Glutamatergic neuron (in vitro differentiated cells): ENCODE measurements at places on chromosomes 4 and X.

DNA sequence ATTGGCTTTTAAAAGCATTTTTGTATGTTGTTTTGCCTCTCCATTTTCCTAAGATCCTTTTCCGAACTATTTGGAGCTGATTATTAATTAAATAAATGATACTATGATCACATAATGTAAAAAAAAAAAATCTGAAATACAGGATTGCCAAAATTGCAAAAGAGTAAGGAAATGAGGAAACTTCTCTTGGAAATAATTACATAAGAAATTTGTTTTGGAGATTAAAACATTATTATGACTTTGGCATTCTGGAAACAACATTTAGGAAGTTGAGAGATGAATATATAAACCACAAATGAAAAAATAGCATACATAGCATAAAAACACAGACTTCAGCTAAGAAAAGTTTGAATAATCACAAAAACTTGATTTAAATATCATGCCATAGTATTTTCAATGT lies 33.5 kb downstream of the PF4 start:
- H3K4me3 ChIP-seq = no peak overlapping the region
- no peak for DNase-seq
- H3K4me1 ChIP-seq = peaks cover 21% of the 10 kb centered on the region
- H3K36me3 ChIP-seq = no peaks in the 10 kb centered on the region

DNA sequence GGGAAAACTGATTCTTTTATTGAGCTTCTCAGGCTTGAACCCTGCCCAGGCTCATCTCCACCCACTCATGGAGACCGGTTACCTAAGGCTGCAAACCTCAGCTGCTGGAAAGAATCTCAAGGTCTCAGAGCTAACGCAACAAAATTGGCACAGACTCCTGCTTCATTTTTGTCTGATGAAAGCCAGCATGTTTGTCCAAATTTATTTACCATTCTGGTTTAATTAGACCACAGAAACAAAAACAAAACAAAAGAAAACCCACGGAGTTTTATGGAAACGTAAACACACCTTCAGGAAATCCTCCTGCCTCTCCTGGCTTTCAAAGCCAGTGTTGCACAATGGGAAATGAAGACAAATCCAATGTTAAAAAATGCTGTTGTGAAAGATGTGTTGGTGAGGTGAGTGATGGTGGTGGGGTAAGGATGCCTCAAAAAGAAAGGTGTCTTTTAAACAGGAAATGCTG lies 56.4 kb upstream of the PDLIM3 start:
- H3K27ac ChIP-seq = no peak overlapping the region
- H3K27me3 ChIP-seq = peaks cover 6% of the 10 kb centered on the region
- no peak overlapping the region for H3K4me3 ChIP-seq
- H3K36me3 ChIP-seq = no peaks in the 10 kb centered on the region
- no peak for DNase-seq

- H3K27me3 ChIP-seq = no peaks in the 10 kb centered on the region
- H3K4me3 ChIP-seq = no peak overlapping the region
- no peak for DNase-seq
- H3K36me3 ChIP-seq = no peaks in the 10 kb centered on the region
- H3K27ac ChIP-seq = no peak overlapping the region
- H3K4me1 ChIP-seq = no peaks in the 10 kb centered on the region
These were observed 510.1 kb upstream of the AADAT start for GRCh38 chr4:170599894-170600293.

DNA sequence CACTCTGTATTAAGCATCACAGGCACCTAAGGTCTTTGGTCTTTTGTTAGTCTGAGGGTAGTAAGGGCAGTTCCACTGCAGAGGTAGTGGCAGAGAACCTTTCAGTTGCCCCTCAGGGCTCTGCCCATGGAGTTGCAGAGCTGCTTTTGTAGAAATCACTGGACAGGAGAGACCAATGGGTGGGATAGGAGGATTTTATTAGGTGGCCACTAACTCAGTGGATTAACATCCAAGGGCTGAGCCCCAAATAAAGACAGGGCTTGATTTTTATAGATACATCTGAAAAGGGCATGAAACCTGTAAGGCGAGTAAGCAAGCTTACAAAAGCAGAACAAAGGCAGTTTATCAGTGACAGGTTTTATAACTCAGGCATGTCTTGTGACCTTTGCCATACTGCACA lies 1035.4 kb downstream of the SH3BGRL start:
- H3K27ac ChIP-seq = no peak overlapping the region
- H3K36me3 ChIP-seq = no peaks in the 10 kb centered on the region
- H3K4me3 ChIP-seq = no peak overlapping the region
- no peaks in the 10 kb centered on the region for H3K27me3 ChIP-seq
- H3K4me1 ChIP-seq = no peaks in the 10 kb centered on the region
- DNase-seq = no peak

DNA sequence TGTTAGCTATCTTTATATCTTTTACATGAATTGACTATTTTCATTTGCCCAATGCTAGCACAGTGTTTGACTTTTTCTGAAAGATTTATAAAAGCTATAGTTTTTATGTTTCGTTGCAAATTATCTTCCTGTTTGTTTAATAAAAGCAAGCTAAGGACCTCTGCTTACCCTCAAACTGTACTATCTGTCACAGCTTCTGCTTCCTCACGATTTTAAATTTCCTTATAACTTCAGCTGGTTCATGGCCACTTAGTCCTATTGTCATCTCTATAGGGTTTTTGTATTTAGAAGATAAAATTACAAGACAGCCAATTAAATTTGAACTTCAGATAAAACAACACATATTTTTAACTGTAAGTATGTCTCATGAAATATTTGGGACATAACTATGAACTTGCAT lies 494.0 kb downstream of the PDGFC start:
- no peak for DNase-seq
- no peak overlapping the region for H3K27ac ChIP-seq
- H3K4me3 ChIP-seq = no peak overlapping the region
- H3K4me1 ChIP-seq = peaks cover 3% of the 10 kb centered on the region
- H3K36me3 ChIP-seq = no peaks in the 10 kb centered on the region

DNA sequence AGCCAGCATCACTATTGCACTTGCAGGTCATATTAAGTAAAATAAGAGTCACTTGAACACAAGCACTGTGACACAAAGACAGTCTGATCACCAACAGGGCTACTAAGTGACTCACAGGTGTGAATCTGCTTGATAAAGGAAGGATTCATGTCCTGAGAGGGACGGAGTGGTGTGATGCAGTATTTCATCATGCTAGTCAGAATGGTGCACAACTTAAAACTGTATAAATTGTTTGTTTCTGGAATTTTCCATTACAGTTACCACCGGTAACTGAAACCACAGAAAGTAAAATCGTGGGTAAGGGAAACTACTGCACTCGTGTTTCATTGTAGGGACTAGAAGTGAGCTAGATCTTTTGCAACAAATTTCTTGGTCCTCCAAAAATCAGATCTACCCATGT lies 109.7 kb downstream of the ELOVL6 start:
- H3K27ac ChIP-seq = no peak overlapping the region
- peaks cover 6% of the 10 kb centered on the region for H3K4me1 ChIP-seq
- DNase-seq = no peak
- H3K27me3 ChIP-seq = peaks cover 4% of the 10 kb centered on the region
- peaks cover 5% of the 10 kb centered on the region for H3K36me3 ChIP-seq
- no peak overlapping the region for H3K4me3 ChIP-seq

GRCh38 chrX:38055170-38055847 lies 49.0 kb downstream of the SYTL5 start:
- H3K4me1 ChIP-seq = no peaks in the 10 kb centered on the region
- H3K4me3 ChIP-seq = no peak overlapping the region
- H3K36me3 ChIP-seq = no peaks in the 10 kb centered on the region
- no peaks in the 10 kb centered on the region for H3K27me3 ChIP-seq
- H3K27ac ChIP-seq = no peak overlapping the region

- peak; percentile 58 for DNase-seq
- peaks cover 5% of the 10 kb centered on the region for H3K27me3 ChIP-seq
- H3K4me1 ChIP-seq = peaks cover 8% of the 10 kb centered on the region
- H3K36me3 ChIP-seq = no peaks in the 10 kb centered on the region
These were observed 39.5 kb downstream of the NSD2 start for GRCh38 chr4:1910643-1911042.

DNA sequence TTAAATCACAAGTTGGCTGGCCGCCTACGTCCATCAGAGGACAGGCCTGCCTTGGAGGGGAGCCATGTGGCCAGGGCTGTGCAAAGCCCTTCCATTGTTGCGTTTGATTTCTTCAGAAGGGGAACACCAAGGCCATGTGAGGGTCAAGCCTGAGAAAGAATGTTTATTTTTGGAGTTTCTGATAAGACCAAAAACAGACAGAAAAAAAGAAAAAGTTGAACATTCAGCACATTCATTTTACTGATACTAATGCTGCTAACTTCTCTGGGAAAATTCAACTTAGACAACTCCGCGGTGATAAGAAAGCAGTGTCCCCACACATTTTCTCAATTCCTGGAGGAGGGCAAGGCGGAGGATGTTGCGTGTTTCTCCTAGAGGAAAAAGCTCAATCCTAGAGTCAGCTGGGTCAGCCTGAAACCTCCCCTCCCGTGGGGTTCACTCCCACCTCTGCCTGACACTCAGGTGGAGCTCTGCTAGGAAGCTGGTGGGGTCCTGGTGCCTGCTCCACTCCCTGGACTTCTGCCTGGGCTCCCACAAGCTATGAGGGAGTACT lies 63.5 kb downstream of the ANAPC4 start:
- H3K27ac ChIP-seq = no peak overlapping the region
- H3K36me3 ChIP-seq = no peaks in the 10 kb centered on the region
- no peak overlapping the region for H3K4me3 ChIP-seq
- no peaks in the 10 kb centered on the region for H3K27me3 ChIP-seq
- no peak for DNase-seq
- H3K4me1 ChIP-seq = no peaks in the 10 kb centered on the region

DNA sequence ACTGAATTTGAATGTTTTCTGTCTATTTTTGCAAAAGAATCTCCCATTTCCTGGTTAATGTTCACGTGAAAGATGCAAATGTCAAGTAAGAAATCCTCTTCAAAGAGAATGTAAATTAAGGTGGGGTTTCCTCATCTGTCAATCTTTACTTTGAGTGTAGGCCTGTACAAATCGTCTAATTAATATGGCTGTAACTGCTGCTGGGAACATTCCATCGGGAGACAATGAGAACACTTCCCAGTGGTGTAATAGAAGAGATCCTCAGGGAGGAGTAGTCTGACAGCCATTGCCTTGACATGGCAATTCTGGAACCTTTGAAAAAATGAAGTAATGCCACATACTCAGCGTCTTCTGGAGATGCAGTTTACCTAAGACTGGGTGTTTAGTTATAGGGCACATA lies 3.7 kb downstream of the EREG start:
- DNase-seq = no peak
- H3K4me3 ChIP-seq = no peak overlapping the region
- H3K27ac ChIP-seq = no peak overlapping the region
- peaks cover 4% of the 10 kb centered on the region for H3K27me3 ChIP-seq
- H3K36me3 ChIP-seq = no peaks in the 10 kb centered on the region

GRCh38 chr4:87209696-87210095 lies 10.7 kb downstream of the KLHL8 start:
- H3K4me1 ChIP-seq = no peaks in the 10 kb centered on the region
- no peak for DNase-seq
- no peak overlapping the region for H3K27ac ChIP-seq
- H3K4me3 ChIP-seq = no peak overlapping the region
- H3K36me3 ChIP-seq = no peaks in the 10 kb centered on the region

DNA sequence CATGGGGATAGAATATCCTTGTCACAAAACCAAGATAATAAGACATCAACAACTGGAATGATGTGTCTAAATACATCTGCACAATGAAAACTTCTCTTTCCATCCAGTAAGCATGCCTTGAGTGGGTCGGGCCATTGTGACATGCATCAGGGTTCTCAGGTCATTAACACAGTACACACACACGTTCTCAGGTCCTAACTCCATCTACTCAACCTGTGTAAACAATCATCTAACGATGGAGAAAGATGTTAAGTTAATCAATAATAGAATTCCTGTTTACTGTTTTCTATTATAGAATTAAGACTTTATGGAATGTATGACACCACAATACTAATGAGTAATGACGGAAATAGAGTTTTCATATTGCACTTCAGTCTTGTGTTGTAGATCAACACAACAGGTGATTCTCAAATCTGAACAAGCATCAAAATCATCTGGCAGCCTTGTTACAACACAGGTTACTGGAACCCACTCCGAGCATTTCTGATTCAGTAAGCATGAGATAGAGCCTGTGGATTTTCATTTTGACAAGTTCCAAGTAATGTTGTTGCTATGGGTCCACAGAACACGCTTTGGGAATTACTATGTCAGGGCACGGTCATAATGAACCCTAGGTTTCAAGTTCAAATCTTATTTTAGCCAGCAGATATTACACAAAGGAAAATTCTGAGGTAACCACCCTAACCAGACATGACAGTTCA lies 315.8 kb upstream of the TEX13C start:
- H3K27ac ChIP-seq = no peak overlapping the region
- H3K27me3 ChIP-seq = no peaks in the 10 kb centered on the region

GRCh38 chr4:140046016-140046415 lies 108.0 kb downstream of the MAML3 start:
- peaks cover 14% of the 10 kb centered on the region for H3K27me3 ChIP-seq
- no peak for DNase-seq
- peak overlapping the region; percentile 47 for H3K4me3 ChIP-seq
- H3K36me3 ChIP-seq = peaks cover 2% of the 10 kb centered on the region
- H3K4me1 ChIP-seq = peaks cover 71% of the 10 kb centered on the region

DNA sequence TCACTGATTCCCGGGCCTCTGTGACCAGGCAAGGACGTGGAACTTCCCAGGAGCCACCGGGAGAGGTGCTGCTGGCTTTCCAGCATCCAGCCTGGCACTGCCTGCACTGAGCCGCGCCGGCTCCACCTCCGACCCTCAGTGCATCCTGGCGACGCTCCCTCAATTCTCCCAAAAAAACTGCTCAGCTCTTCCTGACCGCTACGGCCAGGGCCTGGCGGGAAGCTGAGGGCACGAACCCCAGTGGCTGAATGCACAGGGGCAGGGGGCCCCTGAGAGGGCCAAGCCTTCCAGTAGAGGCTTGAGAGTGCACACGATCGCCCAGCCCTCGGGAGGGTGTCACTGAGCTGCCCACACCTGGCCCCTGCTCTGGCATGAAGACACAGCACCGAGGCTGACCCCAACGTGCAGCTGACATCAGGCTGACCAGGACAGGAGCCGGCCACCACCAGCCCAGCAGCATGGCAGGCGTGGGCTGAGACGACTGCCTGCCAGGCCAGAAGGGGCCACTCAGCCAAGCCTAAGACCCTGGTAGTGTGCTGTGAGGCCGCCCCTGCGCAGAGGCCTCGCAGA lies 6.9 kb downstream of the CTBP1 start:
- H3K27me3 ChIP-seq = peaks cover 23% of the 10 kb centered on the region
- no peak overlapping the region for H3K27ac ChIP-seq
- H3K4me3 ChIP-seq = peak overlapping the region; percentile 39
- H3K4me1 ChIP-seq = peaks cover 40% of the 10 kb centered on the region

GRCh38 chr4:152565333-152565732 lies 29.4 kb upstream of the FBXW7 start:
- H3K4me3 ChIP-seq = no peak overlapping the region
- no peaks in the 10 kb centered on the region for H3K4me1 ChIP-seq
- no peak overlapping the region for H3K27ac ChIP-seq
- no peak for DNase-seq
- peaks cover 3% of the 10 kb centered on the region for H3K27me3 ChIP-seq
- H3K36me3 ChIP-seq = no peaks in the 10 kb centered on the region

- no peak overlapping the region for H3K4me3 ChIP-seq
- H3K27ac ChIP-seq = no peak overlapping the region
- peaks cover 8% of the 10 kb centered on the region for H3K4me1 ChIP-seq
- no peak for DNase-seq
These were observed 1066.8 kb upstream of the ADGRL3 start for GRCh38 chr4:60133375-60133774.
